ENCODE measurements at places on chromosomes 11 and 22.

DNA sequence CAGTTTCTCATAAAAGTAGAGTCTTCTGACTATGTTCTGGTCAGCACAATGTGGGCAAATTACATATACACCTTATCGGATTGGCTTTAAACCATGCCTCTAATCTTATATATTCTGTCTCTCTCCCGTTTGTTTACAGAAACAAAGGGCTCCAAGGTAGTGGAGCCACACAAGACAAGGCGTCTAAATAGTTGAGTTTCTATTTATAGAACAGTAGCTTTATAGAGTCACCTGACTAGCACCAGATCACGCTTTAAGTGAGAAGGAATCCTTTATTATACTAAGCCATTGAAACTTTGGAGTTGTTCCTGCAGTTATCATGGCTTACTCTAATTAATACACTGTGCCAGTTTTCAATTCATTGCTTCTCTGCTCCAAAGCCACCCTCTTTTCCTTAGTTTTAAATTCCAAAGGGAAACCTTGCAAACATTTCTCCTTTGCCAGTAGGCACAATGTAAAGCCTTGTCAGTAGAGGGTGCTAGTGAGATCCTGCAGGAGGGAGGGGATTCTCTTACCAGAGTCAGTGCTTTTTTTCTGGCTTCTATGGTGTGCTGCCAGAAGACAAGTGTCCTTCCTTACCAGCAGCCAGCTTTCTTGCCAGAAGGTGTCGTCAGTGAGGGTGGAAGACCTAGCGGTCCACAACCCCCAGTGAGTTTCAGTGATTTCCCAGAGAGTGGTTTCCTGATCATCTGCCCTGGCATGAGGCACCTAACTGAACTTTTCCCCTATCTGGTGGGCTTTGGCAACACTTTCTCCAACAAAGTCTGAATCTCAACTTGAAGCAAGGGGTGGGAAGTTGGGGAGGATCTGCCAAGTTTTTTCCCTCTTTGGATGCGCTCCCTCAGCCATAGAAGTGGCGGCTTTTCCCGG is 71.7 kb downstream of the RAB38 start:
- DNase-seq = peak; percentile 67

DNA sequence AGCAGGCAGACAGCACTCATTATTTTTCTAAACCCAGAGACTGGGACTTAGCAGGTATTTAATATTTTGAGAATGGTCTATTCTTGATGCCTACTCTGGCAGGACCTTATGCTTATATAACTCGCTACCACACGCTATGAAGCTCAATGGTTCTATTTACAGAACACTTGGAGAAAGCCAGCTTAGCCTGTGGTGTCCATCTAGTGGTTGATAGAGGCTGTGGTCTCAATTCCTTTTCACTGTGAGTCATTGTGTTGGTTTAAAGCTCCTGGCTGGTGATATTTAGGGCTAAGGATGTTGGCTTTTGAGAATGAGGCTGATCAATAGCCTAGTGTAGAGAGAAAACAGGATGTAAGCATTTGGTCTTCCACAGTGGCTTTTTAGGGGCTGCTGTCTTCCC is 206.4 kb downstream of the DBX1 start:
- DNase-seq = no peak

GRCh38 chr11:28054821-28055220 is 53.1 kb downstream of the KIF18A start:
- DNase-seq = no peak

DNA sequence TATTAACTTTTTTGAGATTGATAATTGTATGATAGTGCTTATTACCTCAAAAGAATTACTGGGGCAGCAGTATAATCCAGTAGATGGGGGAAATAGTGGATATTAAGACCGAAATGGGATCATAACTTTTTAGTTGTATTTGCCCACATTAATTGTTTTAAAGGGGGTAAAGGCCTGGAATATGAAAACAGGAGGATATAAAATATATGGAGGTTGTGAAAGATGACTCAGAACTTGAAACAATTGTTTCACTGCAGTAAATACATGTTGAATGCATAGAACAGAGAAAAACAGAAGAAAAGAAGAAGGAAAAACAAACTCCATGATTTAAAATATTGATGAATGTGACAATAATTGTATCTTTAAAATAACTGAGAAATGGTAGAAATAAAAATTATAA is 94.1 kb upstream of the VPREB1 start:
- DNase-seq = no peak

GRCh38 chr11:897253-898142 is 13.1 kb downstream of the CHID1 start:
- no peak for DNase-seq

- DNase-seq = peak; percentile 80
These were observed 22.8 kb downstream of the NPAT start for GRCh38 chr11:108199446-108200321.

- no peak for DNase-seq
These were observed 378.7 kb downstream of the CTTN start for GRCh38 chr11:70776914-70777532.

DNA sequence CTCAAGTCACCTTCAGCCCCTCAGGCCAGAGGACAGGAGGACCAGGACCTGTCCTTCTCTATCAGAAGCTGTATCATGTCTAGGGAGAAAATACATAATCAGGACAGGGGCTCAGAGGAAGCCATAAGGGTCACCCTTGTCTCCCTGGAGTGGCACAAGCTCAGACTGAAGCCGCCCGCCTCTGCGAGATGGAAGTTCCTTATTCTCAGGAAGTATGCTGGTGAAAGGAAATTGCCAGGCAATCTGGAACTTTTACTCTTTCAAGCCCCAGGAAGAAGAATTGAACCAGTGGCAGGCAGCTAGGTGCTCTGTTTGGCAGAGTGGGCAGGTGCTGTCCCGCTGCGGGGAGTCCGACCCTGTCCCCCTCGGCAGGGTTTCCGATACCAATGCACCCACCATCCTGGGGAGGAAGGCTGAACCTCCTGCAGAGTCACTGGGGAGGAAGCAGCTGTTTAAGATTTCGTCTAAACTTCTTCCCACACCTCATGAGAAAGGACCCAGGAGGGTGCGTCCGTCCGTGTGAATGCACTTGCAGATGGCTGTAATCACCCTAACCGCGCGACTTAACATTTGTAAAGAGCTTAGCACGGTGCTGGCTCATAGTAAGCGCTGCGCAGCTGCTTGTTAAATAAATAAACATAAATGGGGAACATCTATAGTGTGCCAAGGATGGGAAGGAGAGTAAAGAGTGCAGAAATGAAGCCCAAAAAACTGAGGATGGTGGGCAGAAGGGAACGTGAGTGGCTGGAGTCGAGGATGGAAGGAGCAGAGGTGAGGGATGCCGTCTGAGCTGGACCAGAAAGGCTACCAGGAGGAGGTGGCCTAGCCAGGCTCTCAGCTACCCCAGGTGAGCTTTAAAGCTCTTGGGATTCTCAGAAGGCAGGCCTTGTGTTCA is 5.0 kb upstream of the ANO1 start:
- DNase-seq = no peak

DNA sequence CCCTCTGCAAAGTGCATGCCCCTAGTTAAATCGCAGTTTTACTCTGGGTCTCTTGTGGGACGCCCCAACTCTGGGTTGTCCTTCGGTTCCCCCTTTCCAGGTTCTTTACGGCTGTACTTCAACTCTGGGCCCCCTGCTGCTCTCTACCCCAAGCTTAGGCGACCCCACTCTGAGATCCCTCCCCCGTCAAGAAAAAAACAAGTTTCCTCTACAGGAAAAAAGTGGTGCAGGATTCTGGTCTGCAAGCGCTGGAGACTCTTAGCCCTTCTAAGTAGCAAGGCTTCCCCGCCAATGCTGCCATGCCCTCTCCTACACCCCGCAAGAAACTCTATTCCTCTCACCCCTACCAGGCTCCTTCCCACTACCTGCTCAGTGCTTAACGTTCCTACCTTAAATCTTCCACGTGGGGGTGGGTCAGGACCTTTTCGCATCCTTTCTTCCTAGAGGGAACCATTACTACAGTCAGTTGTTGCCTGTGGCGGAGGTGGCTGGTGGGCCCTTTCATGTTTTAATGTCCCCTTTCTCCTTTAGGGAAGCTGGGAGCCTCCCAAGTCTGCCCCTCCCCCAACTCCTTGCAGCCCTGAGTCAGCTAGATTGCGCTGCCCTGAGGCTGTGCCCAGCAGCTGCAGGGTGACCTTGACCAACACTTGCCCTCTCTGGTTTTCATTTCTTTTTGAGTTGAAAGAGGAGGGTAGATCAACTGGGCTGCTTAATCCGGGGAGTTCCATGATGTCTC is 1.4 kb downstream of the NEFH start:
- no peak for DNase-seq

GRCh38 chr11:118715837-118716260 is 36.4 kb upstream of the TREH start:
- no peak for DNase-seq

DNA sequence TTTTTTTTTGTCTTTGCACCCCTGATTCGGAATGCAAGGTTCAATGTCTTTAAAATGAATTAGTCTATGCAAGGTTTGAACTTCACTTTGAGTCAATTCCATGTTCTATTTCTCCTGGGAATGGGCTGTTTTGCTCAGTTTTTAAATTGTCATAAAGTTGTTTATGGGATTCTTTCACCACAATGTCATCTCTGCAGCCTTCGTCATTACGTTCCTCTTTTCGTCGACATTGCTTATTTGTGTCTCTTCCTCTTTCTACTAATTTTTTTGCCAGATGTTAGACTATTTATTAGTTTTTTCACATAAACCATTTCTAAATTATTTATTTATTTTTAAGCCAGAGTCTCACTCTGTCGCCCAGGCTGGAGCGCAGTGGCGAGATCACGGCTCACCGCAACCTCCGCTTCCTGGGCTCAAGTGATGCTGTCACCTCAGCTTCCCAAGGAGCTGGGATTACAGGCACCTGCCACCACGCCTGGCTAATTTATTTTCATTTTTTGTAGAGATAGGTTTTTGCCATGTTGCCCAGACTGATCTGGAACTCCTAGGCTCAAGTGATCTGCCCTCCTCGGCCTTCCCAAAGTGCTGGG is 7.1 kb upstream of the TNNT3 start:
- DNase-seq = no peak

- DNase-seq = peak; percentile 46
These were observed at the start of gene XKR3 for GRCh38 chr22:16824716-16825687. XKR3 (minus strand) TSS chr22:16825411; CDS start chr22:16808073, 17,338 bp downstream.

DNA sequence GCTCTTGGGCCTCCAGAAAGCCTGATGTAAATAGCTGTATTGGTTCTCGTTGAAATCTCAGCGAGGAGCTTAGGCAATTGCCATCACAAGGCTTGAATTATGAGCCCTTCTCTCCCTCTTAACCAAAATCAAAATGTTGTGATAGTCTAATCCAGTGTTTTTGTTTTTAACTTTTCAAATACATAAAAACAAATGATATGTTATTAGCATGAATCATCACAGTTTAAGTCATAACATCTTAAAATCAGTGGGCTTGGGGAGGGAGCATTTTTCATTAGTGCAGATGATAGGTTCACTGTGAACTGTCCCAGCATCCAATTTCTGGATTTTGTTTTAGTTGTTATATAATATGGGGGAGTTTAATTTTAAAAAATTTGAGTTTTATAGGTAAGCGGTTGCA is 48.9 kb upstream of the HORMAD2 start:
- DNase-seq = no peak

- no peak for DNase-seq
These were observed 16.2 kb upstream of the MUC5B start for GRCh38 chr11:1206391-1207271.

- DNase-seq = no peak
These were observed 13.7 kb upstream of the POU2AF2 start for GRCh38 chr11:111231836-111232235.

DNA sequence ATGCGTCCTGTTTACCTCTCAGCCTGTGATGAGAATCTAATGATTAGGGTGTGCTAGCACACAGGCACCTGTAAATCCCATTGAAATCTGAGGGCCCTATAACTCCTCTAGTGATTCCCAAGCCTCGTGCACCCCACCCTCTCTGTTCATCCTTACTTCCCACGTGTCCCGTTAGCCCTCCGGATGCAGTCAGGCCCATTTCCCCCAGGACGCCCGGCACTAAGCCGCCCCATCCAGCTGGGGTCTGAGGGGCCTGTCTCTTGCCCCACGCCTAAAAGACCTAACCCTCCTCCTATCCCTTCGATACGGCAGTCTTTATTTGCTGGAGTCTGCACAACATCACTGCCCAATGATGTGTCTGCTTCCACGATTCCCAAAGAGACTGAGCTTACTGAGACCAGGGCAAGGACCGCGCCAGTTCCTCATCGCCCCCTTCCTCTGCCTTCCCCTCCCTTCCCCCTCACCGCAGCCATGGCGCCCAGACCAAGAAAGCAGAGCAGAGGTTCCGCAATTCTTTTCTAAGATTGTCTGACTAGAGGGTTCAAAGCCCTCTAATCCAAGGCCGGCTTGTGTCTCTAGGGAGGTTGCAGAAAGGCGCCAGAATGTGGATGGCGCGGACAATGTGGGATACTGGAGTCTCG is 1.1 kb upstream of the FADS2 start:
- no peak for DNase-seq

DNA sequence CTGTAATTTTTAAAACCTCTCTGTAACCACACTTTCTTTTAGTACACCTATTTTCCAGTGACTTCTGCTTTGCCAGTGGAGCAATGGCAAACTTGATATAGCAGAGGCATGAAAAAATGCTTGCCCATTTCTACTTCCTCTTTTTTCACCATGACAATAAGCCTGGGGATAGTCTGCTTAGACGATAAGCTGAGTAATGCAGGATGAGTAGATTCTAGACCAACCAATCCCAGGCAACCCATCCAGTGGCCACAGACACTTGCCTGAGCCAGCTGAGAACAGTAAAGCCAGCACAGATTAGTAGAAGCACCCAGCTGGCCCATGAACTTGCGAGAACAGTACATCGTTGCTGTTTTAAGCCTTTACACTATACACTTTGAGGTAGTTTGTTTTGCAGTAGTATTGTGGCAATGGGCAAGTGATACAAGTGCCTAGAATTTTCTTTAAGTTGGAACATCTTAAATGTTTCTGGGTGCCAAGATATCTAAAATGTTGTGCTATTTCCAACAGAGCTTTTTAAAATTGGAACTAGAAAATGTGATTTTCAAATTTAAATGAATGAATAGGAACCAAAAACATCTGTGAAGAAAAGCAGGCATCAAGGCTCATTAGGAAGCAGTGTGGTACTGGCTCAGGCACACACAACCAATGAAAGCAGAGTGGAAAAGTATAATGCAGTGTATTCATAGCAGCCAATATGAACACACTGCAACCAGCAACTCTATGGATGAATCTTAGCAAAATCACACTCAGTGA is 37.7 kb downstream of the DDI1 start:
- DNase-seq = no peak
